ENCODE measurements at places on chromosomes 1 and 21. TPM values are rescaled to one million over a fixed set of nuclear protein-coding genes. Genes with fewer than 3 reads are reported as not detected.

DNA sequence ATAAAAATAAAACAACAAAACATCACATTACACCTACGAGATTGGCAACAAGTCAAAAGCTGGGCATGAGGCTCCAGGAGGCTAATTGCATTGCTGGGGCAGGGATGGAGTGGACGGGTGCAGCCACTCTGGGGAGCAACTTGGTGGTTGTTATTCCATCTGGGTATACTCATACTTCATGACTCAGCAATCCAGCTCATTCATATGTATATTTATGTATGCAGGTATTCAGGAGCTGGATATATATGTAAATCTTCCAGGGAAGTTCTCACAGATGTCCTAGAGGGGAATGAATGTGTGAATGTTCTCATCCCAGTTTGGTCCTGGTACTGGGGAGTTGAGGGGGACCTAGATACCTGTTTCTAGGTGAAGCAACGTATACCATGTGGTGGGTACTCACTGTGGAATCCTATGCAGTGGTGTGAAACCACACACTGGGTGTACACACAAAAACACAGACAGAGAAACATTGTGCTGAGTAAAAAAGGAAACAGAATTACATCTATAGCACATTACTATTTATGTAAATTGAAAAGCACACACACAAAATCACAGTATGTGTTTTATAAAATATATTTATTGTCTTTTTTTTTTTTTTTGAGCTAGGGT, 79.7 kb upstream of the RAB4A start:
- peaks cover 17% of the 10 kb centered on the region for H3K4me1 ChIP-seq
- no peaks in the 10 kb centered on the region for H3K36me3 ChIP-seq
- no peak overlapping the region for H3K4me3 ChIP-seq
- H3K27ac ChIP-seq: peak overlapping the region; percentile 86
- peak; percentile 82 for DNase-seq
- no peaks in the 10 kb centered on the region for H3K27me3 ChIP-seq

- H3K27ac ChIP-seq: no peak overlapping the region
- no peaks in the 10 kb centered on the region for H3K27me3 ChIP-seq
- H3K36me3 ChIP-seq: no peaks in the 10 kb centered on the region
- no peak for DNase-seq
- no peaks in the 10 kb centered on the region for H3K4me1 ChIP-seq
Measured at GRCh38 chr1:7441143-7441841, 329.8 kb upstream of the VAMP3 start.

DNA sequence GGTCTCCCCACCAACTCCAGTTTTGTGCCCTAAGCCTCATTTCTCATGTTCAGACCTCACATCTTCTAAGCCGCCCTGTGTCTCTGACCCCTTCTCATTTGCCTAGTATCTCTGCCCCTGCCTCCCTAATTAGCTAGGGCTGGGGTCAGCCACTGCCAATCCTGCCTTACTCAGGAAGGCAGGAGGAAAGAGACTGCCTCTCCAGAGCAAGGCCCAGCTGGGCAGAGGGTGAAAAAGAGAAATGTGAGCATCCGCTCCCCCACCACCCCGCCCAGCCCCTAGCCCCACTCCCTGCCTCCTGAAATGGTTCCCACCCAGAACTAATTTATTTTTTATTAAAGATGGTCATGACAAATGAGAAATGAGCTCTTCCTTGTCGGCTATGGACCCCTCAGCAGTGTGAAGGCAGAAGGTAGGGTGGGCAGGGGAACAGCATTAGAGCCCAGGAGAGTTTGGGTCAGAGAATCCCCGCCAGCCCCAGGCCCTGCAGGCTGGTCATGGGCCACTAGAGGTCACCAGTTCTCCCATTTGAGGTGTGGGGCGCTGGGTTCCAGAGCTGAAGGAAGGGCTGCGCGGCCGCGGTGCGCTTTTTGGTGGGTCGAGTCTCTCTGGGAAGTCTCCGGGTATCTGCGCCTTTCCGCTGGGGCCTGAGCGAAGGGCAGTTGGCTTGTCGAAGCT, 11.5 kb downstream of the ADAMTSL4 start:
- peak; percentile 97 for DNase-seq
- no peaks in the 10 kb centered on the region for H3K36me3 ChIP-seq
- peak overlapping the region; percentile 100 for H3K27ac ChIP-seq
- H3K27me3 ChIP-seq: no peaks in the 10 kb centered on the region

GRCh38 chr1:227734546-227734855, 601 bp downstream of the JMJD4 start:
- no peak overlapping the region for H3K27ac ChIP-seq
- no peaks in the 10 kb centered on the region for H3K27me3 ChIP-seq
- peak overlapping the region; percentile 92 for H3K4me3 ChIP-seq
- H3K36me3 ChIP-seq: no peaks in the 10 kb centered on the region

KAZN gene
- 15.0 TPM for total RNA-seq

DENND2C gene
- total RNA-seq: 4.1 TPM

- H3K36me3 ChIP-seq: no peaks in the 10 kb centered on the region
- H3K27me3 ChIP-seq: no peaks in the 10 kb centered on the region
- DNase-seq: peak; percentile 49
- H3K4me1 ChIP-seq: no peaks in the 10 kb centered on the region
- no peak overlapping the region for H3K4me3 ChIP-seq
- no peak overlapping the region for H3K27ac ChIP-seq
Measured at GRCh38 chr1:60129911-60130310, 56.3 kb upstream of the C1orf87 start.

BMP8B gene
- 0.43 TPM for total RNA-seq

IGSF5 gene
- 10.1 TPM for total RNA-seq

DNA sequence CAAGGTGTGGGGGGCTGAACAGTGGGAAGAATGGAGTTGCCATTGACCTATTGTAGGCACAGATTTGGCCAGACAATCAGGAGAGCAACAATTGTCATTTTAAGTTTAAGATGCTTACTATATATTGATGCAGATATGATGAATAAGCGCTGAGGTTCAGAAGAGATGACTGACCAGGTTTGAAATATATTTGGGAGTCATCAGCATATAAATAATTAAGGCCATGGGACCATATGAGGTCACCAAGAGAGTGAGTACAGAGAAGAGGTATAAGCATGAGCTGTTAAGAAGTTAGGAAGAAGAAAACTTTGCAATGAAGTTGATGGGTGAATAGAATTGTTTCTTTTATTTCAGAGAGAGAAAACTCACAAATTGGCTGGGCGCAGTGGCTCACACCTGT, 4.5 kb upstream of the GADD45A start:
- no peaks in the 10 kb centered on the region for H3K27me3 ChIP-seq
- no peak overlapping the region for H3K27ac ChIP-seq
- no peaks in the 10 kb centered on the region for H3K36me3 ChIP-seq
- no peak for DNase-seq
- H3K4me3 ChIP-seq: no peak overlapping the region
- peaks cover 10% of the 10 kb centered on the region for H3K4me1 ChIP-seq

HFM1 gene
- total RNA-seq: 3.3 TPM

Data from GM23338 (cell line).